ENCODE measurements at places on chromosomes 16 and 17.
A peak's percentile ranks its signal among the peaks of the same experiment; 100 is the strongest.

- DNase-seq = peak; percentile 54
These were observed at the start of gene CSNK2A2 for GRCh38 chr16:58198022-58198683. Gene CSNK2A2, minus strand, starts transcription at chr16:58198106. Its CDS starts 370 bp downstream, at chr16:58197736.

- DNase-seq = peak; percentile 48
These were observed 20.7 kb upstream of the CMTM4 start for GRCh38 chr16:66717112-66717675.

- no peak for DNase-seq
These were observed 7.9 kb downstream of the TRPV3 start for GRCh38 chr17:3549610-3550162.

DNA sequence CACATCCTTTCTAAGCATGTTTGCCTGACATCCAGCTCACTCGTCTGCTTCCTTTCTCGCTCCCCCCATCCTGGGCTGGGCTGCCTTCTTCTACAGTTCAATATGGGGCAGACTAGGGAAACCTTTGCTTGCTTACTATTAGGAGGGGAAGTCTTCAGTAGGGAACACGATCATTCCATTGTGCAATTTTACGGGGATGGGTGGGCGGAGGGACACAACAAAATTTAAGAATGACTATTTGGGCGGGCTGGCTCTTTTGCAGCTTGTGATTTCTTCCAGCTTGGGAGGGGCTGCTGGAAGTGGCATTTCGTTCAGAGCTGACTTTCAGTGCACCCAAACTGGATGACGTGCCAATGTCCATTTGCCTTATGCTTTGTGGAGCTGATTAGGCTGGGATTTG lies 25.4 kb downstream of the PCTP start:
- DNase-seq = no peak

DNA sequence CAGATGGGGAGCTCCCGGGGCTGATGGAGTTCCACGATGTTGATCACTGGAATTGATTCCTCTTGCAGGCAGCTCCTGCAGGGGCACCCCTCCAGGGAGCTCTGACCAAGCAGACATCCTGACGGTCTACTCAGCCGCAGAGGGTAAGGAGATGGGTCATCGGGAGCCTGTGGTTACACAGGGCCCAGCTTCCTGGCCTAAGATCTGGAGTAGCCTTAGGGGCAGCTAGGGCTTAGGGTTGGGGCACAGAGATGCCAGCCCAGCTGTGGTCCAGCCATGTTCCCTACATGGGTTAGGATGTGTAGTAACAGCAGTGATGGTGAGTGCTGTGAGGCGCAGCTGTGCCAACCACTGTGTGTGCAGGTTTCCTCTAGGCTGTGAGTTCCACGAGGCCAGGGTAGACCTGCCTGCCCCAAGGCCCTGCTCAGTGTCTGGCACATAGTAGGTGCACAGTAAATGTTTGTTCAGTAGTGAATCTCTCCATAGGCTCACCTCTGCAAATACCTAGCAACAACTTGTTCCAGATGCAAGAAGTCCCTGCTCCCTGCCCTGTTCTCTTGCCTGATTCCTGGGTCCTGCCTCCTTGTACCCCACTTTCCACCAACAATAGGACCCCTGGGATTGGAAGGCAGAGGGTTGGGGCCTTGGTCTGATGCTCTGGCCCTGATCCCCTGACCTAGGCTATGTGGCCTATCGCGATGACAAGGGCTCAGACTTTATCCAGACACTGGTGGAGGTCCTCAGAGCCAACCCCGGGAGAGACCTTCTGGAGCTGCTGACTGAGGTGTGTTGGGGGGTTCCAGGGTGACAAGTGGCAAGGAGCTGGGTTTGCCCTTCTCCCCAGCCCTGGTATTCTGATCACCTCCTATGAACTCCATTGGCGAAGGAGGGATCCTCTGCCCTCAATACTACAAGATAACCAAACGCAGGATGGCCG lies 13.7 kb downstream of the ZNF213 start:
- no peak for DNase-seq

GRCh38 chr16:47017636-47018035 lies 44.2 kb upstream of the DNAJA2 start:
- no peak for DNase-seq

GRCh38 chr16:46883353-46883689 lies 841 bp upstream of the GPT2 start:
- DNase-seq = no peak

DNA sequence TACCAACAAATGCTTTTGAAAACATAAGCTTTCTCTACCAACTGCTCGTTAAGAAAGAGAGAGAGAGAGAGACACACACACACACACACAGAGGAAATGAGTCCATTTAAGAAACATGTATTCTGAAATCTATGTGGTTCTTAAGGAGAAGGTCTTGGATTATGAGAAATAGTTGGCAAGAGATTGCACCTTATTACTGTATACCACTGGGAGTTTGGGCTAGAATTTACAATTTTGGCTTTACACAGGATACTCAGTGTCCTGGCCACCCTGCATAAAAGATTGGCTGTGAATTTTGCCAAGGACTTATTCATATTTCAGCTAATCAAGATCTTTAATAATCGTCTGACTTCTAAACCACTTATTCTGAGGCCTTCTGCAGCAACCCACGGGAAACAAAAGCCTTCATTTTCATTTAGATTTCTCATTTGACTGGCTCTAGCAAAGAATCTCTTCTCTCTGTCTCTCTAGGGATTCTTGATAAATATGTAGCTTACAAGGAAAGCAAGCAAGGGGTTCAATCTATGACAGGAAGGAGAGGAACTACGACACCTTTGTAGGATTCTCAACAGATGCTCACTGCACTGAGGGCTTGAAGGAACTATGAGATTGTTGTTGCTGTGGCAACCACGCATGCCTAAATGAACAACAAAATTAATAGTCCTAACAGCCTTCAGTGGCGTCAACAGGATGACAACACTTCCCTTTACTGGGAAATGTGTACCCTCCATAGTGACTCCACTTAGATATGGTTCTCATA lies 75.3 kb upstream of the GNAO1 start:
- no peak for DNase-seq

GRCh38 chr16:55834049-55834448 lies 1.2 kb upstream of the CES1 start:
- DNase-seq = no peak

DNA sequence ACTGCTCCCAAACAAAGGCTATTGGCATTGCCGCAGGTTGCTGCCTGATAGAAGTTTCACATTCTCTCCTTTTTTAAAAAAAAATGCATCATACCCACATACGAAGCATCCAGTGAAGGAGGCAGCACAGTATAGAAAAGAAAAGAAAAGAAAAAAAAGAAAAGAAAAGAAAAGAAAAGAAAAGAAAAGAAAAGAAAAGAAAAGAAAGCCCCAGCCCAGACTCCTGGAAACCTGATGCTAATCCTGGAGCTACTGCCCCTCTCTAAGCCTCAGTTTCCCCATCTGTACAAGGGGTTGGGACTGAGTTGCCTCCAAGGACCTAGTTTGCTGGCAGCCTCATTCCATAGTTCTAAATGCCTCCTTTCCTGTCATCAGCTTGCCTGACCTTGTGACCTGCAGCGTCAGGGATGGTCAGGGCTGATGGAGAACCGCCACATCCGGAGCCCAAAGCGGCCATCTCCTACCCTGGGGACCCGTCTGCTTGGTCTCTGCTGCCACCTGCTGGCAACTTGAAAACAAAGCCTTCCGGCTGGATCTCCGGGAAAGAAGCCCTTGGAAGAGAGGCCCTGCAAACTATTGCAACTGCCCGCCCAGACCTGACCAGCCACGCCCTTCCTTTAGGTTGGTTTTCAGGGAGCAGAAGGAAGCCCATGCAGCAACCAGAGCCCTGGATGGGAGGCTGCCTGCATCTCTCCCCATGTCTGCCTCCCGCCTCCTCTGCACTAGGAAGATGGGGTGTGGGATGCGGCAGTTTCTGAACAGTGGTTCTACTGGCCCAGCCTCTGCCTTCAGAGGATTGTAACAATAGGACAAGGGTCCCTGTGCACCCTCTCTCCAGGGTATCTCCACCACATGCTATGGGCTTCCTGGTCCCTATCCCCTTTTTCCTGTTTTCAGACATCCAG lies 13.0 kb downstream of the AIPL1 start:
- DNase-seq = peak; percentile 95

DNA sequence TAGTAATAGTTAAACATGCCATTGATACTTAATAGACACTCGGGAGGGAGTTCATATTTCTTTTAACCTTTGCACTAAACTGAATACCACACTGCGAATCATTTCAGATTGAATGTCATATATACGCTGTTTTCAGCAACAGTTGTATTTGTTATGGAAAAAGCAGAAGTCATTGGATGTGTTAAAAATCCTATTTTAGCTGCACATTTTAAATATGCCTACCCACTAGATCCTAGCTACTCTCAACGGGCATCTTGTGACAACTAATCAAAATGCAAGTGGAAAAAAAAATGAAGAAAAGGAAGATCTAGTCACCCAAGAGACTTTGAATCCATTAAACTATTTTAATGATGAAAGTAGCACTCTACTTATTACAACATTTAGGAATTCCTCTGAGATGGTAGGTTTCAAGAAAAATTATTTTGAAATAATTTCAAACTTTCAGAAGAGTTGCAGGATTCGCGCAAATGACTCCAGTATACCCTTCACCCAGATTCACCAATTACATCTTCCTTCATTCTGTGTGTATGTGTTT lies 51.4 kb upstream of the MNT start:
- no peak for DNase-seq

DNA sequence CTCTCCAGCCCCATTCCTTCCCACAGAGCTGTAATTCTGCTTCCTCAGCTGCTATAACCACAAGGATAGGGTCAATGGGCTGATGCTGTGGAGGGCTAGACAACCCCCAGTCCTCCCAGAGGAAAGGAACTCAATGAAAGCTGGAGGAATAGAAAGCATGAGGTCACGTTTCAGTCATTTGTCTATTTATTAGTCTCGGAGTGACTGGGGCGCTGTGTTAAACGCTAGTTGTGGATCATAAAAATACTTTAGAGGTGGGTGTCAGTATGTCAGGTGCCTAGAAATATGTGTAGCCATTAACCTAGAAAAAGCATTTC lies 787 bp upstream of the CCL3L1 start:
- DNase-seq = no peak

GRCh38 chr16:27600381-27600780 lies 50.4 kb downstream of the KATNIP start:
- no peak for DNase-seq

DNA sequence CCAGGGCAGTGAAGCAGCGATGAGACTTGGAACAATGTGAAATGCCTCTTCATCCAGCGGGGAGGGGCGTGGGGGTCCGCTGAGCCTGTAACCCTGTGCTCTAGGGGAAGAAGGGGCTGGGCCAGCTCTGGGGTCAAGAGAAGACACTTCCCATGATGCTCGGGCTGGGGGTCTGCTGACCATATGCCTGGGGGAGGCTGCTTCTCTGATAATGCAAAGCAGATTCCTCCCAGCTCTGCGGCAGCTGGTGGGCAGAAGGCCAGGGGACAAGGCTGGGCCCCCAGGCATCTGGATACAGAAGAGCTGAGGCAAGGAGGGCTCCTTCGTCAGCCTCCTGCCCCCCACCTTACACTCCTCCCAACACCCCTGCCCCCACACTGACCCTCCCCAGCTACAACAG lies 24.7 kb downstream of the NGFR start:
- DNase-seq = no peak

DNA sequence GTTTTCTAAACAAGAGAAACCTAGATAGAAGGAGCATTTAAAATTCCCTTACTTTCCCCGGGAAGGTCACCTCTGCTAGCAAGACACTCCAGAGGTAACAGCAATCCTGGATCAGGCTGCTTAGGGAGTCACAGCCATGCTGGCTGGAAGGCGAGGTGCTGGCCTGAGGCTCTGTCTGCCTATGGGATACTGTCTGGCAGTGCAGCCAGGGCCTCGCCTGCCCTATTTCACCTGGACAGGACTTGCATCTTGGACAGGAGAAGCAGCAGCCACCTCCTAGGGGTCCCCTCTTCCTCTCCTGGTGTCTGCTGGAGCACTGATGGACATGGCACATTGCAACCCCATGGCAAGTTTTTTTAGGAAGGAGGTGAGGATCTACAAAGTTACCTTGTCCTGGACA lies 15.1 kb downstream of the FA2H start:
- no peak for DNase-seq

GRCh38 chr17:57945996-57946797 lies 9.0 kb downstream of the CUEDC1 start:
- DNase-seq = no peak

DNA sequence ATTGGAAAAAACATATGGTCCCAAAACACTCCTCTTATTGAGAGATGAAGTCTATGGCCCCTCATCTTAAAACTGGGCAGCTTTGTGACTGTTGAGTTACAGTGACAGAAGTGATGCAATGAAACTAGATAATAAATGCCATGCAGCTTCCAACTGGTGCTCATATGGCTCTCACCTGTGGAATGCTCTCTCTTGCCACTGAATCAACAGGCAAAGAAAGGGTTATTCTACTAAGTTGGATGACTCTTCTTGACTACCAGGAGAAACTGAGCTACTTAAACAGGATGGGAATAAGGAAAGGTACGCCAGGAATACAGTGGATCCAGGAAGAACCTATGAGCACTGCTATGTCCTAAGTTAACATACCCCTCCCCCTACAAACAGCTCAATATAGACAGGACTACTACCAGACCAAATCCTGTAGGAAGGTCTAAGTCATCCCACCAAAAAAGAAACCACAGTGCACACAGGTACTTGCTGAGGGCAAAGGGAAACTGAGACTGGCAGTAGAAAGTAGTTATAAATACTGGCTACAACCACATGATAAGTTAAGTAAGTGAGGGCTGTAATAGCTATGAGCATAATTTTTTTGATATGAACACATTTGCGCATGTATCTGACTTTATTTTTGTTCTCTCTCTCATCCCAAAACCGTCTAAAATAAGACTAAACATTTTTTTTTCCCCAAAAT lies 398.5 kb downstream of the ZFHX3 start:
- no peak for DNase-seq

DNA sequence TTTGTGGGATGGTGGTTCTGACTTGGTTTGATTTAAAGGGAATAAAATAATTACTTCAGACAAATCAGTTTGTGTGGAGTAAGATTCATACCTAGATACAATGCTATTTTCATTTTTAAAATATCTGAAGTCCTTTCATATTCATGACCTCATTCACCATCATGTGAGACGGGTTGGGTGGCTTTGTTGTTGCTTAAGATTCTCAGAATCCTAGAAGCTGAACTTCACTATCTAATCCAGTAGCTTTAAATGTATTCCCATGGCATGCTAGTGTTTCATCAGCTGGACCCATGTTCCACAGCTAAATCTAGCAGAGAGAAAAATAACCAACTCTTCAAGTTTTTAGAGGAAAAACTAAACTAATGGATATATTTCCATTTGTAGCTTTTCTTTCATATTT lies 2.7 kb upstream of the AMFR start:
- DNase-seq = no peak

DNA sequence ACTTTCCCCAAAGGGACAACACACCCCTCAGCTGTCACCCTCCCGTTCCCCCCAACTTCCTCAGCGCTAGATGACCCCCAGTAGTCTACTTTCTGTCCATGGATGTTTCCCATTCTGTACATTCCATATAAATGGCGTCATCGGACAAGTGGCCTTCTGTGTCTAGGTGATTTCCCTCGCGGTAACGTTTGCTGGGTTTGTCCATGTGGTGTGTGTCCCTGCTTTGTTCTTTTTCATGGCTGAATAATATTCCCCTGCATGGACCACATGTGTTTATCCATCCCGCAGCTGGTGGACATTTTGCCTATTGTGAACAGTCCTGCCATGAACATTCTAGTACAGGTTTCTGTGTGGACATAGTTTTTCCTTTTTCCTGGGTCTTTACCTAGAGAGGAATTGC lies 7.3 kb upstream of the TEDC2 start:
- no peak for DNase-seq

GRCh38 chr17:42779936-42780850 lies at the start of gene WNK4:
Gene WNK4, plus strand, starts transcription at chr17:42780610. Its CDS starts 89 bp downstream, at chr17:42780699.
- DNase-seq = peak; percentile 13

- no peak for DNase-seq
These were observed 525.5 kb downstream of the KIF2B start for GRCh38 chr17:54348234-54348633.

All from neural crest cell (in vitro differentiated cells).